Inflammatory macrophage (primary cell): ENCODE measurements at places on chromosomes 1 and 21.

GRCh38 chr1:18285538-18285924 is 177.9 kb downstream of the IGSF21 start:
- DNase-seq = no peak

- no peak for DNase-seq
Measured at GRCh38 chr1:55329091-55329490, 113.9 kb upstream of the USP24 start.

DNA sequence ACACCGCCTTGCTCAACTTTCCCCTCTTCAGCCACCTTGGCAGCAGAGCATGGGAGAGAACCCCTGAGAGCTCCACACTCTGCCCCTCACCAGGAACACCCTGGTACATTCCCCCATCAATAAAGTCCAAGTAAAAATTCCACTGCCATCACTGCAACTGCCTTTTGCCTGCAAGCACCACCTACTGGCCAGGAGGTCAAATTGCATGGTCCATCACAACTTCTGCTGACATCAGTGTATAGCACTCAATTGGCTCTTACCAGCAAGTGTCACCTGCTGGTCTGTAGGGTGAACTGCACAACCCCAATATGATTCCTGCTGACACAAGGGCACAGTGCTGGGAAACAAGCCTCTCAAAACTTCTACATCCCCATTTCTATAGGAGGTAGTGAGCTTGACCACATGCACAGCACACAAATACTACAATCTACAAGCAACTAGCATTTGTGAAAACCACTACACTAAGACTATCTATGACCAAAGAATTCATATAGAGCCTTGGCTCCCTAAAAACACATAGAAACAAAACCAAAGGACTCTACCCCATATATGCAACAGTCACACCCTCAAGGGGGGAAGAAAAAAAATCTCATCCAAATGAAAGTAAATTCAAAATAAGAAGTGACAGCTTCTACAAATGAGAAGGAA is 69.2 kb downstream of the FASLG start:
- peak; percentile 71 for DNase-seq

DNA sequence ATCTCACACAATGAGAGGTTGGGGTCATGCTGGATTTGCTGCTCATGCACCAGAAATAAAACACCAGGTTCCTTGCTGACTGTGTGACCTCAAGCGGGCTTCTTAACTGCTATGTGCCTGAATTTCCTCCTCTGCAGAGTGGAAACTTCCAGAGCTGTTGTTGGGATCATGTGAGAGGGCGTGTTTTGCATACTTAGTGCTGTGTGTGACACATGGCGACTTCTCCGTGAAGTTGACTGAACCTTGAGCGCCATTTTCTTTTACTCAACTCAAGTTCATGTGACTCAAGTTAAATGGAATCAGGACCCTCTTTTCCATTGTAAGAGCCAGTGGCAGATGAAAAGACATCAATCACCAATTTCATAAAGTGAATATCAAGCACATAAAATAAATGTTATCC is 224.0 kb downstream of the KIF26B start:
- no peak for DNase-seq

- DNase-seq = no peak
Measured at GRCh38 chr1:46248122-46248920, 758 bp downstream of the RAD54L start.

GRCh38 chr1:20153000-20153418 is 13.9 kb downstream of the PLA2G2F start:
- DNase-seq = peak; percentile 80

DNA sequence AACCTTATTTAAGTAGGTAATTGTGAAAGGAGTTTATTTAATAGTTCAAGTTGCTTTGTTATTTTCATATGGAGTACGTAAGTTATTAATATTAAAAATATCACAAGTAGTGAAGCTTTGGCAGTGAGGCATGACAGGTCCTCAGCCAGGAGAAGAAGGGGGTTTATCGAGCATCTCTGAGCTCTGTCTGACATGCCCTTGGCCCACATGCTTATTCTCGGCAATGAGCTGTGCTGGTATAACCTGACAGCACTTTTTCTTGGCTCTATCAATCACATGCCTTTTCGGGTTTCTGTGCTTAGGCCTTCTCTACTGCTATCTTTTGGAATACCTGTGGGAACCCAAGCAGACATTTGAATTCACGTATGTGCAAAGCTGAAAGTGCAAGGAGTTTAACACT is 84.8 kb downstream of the OLFM3 start:
- DNase-seq = no peak

- DNase-seq = no peak
Measured at GRCh38 chr21:16514316-16514715, 784.5 kb downstream of the USP25 start.

DNA sequence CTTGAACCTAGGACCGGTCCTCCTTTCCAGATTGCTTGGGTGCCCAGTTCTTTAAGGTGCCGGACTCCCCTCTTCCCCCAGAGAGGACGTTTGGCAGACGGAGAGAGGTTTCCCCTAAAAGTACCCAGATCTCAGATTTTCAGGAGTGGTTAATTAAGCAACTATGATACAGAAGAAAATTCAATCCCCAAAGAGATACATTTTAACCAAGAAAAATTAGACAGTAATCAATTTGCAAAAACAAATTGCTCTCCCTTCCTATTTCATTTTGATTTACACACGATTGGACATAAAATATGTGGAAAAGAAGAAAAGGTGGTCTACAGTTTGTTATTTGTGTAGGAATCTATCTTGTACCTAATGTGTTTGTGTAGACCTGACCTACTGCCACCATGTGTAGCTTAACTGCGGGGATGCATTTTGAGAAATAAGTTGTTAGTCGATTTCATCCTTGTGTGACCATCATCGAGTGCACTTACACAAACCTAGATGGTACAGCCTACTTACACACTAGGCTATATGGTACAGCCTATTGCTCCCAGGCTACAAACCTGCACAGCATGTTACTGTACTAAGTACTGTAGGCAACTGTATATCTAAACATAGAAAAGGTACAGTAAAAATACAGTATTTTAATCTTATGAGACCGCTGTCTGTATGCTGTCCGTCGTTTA is 755 bp downstream of the RPAP2 start:
- no peak for DNase-seq

DNA sequence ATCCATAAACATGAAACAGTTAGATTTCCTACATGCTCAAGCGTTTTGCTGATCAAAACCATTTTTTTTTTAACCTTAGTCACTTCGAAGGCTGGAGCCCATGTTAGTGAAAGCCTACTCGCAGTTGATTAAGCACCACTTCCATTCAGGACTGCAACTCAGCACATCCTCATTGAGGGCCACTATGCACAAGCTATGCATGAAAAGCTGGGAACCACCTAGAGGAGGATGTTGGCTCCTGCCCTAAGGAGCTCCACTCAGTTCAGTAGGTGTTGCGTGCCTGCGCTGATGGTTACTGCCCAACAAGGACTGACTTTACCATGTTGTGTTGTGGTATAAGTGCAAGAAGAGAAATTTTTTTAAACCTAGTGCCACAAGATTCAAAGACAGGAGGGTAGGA is 181.4 kb upstream of the L1TD1 start:
- DNase-seq = no peak

GRCh38 chr1:63867429-63868176 is 93.8 kb downstream of the ROR1 start:
- DNase-seq = no peak

- no peak for DNase-seq
Measured at GRCh38 chr1:159853417-159854115, 8.9 kb downstream of the VSIG8 start.

GRCh38 chr1:101996825-101997465 is at the start of gene OLFM3:
Gene OLFM3 (minus strand): TSS chr1:101996926.
- DNase-seq = no peak

DNA sequence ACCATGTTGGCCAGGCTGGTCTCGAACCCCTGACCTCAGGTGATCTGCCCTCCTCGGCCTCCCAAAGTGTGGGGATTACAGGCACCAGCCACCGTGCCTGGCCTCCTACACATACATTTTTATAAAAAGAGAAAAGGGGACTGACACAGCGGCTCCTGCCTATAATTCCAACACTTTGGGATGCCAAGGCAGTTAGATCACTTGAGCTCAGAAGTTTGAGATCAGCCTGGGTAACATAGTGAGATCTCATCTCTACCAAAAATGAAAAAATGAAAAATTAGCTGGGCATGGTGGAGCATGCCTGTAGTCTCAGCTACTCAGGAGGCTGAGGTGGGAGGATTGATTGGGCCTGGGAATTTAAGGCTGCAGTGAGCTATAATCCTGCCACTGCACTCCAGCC is 23.4 kb downstream of the ZNF281 start:
- no peak for DNase-seq

GRCh38 chr1:113834716-113835115 is 22.4 kb upstream of the RSBN1 start:
- DNase-seq = no peak

GRCh38 chr1:90402893-90403849 is 313.9 kb downstream of the BARHL2 start:
- DNase-seq = no peak

GRCh38 chr1:42152119-42152518 is 1.1 kb upstream of the GUCA2B start:
- DNase-seq = no peak

DNA sequence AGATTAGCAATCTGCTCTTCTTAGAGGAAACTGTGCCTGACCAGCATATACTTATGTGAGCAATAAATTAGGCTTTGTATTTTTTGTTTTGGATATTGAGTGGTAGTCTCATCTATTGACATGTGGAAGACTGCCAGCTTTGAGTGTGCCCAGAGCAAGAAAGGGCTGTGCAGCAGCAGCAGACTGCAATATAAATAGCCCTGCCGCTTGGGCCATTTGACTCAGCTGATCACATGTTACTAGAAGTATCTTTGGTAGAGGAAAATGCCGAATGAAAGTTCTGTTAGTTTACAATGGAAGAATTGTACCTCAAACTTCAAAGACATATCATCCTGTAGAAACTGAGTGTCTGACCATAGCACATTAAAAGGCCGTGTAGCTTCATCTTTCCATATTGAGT is 9.1 kb upstream of the PSMB2 start:
- no peak for DNase-seq

- DNase-seq = no peak
Measured at GRCh38 chr1:208110296-208110695, 133.9 kb downstream of the PLXNA2 start.

- no peak for DNase-seq
Measured at GRCh38 chr1:206502812-206503211, 4.5 kb upstream of the RASSF5 start.

DNA sequence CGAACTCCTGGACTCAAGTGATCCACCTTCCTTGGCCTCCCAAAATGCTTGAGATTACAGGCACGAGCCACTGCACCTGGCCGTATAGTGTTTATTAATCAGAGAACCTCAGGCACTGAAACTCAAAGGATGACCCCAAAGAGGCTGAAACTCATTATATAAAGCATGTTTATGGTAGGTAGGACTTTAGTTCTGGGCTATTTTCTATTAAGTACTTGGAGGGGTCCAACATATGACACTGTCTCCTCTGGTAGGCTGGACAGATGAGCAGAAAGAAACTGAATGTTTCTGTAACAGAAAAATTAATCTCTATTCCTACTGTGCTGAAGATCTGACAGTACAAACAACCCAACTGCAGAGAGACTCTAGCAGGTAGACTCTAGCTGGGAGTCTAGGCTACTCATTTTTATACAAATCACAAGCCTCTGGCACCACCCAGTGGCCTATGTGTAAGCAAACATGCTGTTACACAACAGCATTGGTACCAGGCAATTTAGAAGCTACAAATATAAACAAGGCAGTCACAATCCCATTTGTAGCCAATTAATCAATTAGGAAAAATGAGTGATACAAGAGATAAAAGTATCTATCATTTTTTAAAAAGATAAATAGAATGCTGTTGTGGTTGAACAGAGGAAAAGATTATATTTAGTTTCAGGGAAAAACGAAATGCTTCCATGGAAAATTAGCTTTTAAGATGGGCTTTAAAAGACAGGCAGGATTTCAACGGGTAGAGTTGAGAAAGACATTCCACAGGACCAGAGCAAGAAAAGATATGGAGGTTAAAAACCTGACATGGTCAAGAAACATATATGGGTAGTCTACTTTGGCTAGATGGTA is 10.4 kb downstream of the DCAF8 start:
- peak; percentile 75 for DNase-seq

GRCh38 chr1:241090798-241091197 is 266.2 kb downstream of the RGS7 start:
- no peak for DNase-seq

- DNase-seq = peak; percentile 52
Measured at GRCh38 chr21:45154511-45155508, 80.4 kb downstream of the ADARB1 start.

DNA sequence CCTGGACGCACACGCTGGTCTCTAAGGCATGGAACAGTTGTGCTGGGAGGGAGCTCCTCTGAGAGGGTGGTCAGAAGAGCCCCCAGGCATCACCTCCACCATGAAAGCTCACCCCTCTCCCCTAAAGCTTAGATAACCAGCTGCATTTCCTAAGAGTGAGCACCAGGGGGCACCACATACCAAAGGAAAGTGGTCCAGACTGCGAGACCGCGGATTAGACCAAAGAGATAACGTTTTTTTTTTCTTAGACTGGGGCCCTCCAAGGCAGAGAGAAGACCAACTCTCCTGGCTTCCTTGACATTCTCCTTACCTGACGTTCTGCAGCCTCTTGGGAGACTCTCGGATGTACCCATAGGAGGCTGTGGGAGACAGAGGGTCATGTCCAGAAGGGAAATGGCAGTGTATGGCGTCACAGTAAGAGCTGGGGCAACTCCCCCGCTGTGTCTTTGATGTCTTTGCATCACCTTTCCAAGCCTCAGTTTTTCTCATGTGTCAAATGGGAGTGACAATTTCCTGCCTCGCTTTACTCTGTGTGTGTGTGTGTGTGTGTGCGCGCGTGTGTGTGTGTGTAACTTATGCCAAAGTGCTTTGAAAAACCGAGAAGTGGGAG is 12.3 kb upstream of the IFNLR1 start:
- peak; percentile 56 for DNase-seq

DNA sequence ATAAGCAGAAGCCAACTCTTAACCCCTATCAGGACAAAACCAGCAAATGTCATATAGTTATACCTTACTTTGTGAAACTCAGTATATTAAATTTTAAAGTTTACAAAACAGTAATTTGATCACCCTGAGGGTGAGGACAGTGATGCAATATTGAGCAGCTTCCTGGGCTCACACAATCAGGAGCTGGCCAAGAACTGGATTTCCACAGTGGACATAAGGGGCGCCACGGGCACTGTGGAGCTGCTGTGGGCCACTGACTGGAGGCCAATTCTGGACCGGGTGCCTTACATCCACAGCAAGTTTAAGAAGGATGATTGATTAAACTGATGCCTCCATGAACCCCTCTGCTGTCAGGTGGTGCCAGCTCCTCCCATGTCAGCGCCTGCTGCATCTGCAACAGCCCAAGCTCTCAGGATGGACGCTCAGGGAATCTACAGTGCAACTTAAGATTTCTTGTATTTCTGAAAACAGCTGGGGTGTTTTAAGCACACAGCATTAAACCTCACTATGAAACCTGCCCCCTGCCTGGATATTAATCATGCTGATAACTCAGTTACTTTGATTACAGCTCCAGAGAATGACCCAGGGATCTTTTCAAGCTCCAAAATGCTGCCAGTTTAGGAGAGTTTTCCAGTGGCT is 55.9 kb downstream of the TOR3A start:
- no peak for DNase-seq
